Stimulated activated CD4-positive, alpha-beta T cell treated with anti-CD3 and anti-CD28 coated beads, Interleukin-1b, Interleukin-23, amount 100 ng/mL, for 48 hours (primary cell): ENCODE measurements at places on chromosomes 11 and 22.

DNA sequence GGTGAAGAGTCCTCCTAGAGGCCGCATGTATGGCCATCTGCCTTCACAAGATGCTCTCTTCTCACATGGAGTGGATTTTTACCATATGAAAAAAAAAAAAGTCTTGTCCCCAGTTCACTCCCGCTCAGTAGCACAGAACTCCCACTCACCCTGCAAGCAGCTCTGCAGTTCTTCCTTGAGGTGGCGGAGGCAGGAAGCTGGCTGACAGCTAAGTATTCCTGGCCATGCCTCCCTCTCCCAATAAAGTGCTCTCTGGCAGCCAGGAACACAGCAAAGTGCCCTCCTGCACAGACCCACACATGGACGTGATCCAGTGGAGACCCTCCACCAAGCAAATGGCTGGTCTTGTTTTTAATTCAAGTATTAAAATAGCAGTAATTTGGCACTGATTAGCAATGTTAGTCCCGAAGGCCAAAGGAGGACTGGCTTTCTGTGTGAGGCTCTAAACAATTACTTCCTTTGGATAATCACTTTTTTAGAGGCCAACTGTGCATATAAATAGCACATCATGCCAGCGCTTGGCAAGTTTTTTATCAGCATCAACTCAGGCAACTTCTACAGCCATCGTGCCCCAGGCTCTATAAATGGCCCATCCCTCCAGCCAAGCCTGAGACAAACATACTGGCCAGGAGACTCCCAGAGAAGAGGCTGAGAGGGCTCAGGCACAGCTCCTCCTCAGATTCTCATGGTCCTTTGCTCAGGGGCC, 413.6 kb downstream of the OPCML start:
- no peak for DNase-seq

DNA sequence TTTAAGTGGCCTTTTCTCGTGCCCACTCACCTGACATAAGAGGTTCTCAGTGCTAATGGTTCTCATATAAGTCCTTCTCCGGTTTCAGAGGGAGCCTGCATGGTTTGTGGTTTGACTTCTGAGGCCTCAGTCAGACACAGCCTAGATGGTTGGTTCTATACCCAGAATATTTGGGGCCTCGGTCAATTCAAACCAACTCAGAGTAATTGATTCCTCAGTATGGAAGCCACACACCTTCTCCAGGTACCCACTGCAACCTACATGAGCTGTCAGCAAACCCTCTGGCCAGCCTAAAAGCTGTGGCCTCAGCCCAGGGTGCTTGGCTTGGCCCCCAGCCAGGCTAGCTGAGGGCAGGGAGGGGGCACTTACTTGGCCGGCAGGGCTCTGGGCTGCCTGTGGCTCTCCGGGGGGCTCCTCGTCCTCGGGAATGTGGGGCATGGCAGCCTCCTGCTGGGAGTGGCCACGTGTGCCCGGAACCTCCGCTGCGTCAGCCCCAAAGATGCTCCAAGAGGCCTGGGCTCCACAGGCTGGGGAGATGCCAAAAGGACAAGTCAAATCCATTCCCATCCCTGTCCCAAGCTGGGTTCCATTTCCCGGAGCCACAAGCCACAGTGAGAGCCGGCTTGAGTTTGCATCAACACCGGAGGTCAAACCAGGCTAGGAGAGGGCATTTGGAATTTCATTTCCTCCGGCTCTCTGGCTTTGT, 41.7 kb downstream of the IRAG1 start:
- DNase-seq = no peak

DNA sequence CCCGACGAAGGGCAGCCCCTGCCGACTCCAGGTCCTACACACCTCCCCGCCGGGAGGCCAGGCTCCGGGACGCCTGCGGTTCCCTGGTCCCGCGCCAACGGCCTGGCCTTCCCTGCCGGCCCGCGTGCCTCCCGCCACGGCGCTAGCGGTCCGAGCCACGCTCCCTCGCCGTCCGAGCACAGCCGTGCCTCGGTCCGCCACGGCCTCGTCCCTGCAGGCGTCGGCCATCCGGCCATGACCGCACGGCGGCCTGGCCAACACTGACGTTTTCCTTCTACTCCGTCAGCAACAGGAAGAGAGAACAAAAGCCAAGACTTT, 532 bp downstream of the EIF4G2 start:
- no peak for DNase-seq

GRCh38 chr22:48045369-48045768, 1282.9 kb downstream of the TBC1D22A start:
- DNase-seq = no peak

DNA sequence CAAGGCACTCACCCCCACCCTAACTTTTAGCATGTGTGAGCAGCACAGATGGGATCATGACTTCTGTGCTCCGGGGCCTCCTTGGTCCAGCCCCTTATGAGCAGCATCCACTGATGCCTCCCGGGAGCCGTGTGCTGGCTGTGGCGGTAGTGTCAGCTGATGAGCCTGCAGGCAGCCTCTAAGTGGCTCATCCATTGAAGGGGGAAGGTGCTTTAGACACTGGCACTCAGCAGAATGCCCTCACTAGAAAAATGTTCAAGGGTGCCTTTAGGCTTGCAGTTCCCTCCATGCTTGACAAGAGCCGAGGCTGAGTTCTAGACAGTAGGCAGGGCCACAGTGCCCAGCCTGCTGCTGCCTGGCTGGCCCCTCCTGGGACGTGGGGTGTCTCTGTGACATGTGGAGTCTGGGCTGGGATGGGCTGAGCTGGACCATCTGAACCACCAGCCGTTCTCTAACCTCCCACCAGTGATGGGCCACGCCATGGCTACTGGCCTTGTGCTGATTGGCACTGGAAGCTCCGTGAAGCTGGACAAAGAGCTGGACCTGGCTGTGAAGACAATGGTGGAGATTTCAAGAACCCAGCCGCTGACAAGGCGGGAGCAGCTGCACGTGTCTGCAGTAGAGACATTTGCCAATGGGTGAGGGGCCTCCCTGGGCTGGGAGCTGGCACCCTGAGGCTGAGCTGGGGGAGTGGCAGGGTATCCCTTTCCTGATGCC, 5.8 kb downstream of the TTC38 start:
- DNase-seq = no peak

DNA sequence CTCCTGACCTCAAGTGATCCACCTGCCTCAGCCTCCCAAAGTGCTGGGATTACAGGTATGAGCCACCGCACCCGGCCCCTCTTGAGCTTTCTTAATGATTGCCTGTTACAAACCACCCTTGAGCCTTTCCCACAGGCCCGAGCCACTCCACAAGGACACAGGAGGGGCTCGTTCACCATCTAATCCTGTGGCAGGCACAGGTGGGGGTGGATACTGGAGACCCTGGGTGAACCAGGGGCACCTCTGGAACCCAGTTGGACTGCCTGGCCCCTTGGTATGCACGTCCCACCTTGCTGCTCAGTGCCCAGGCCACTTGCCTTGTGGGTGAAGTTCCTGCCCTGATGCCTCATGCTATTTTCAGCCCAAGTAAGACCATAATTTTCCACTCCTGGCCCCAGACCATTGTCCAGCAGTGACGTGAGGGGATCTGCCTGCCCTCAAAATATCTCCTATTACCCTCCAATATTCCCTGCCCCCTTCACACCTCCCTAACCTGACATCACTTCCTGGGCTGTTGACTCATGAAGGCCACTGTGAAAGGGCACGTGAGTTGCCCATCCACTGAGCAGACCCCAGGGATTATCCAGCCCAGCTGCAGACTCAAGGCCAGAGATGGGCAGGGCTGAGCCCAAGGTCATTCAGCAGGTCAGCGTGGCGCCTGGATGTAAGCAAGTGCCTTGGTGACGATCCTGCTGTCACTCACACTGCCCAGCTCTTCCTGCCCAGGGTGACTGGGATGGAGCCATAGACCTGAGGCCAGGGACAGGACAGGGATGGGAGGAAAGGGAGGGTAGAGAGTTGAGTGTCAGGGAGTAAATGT, 19.6 kb downstream of the P2RY2 start:
- DNase-seq = no peak

DNA sequence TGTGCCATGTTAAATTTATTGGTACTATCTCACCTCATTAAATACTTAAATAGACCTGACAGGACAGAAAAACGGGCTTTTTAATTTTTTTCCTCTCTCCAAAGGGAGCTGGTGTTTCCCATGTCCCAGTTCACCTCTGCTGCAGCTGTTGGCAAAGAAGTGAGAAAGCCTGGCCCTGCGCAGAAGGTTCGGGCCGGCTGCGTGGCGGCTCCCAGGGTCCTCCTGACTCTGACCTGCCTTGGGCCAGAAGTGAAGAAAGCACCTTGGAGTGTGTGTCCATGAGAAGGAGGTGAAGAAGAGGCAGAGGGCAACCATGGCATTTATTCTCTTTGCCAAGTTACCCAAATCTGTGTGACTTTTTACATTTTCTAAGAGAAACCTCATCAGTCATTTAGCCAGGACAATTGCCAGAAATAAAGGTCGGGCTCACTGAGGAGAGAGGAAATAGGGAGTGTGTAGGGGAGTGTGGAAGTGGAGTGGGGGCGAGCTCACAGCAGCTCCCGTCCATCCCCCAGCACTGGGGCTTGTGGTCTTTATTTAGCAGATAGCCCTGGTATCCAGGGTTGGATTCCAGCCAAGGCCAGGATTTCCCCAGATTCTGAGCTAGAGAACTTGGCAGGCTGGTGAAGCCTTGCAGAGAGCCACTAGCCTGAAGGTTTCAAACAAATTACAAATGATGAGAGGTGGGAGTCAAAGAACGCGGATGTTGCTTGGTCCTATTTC, 102.4 kb upstream of the CADM1 start:
- no peak for DNase-seq

GRCh38 chr11:65433657-65434056, 11.1 kb downstream of the NEAT1 start:
- no peak for DNase-seq

DNA sequence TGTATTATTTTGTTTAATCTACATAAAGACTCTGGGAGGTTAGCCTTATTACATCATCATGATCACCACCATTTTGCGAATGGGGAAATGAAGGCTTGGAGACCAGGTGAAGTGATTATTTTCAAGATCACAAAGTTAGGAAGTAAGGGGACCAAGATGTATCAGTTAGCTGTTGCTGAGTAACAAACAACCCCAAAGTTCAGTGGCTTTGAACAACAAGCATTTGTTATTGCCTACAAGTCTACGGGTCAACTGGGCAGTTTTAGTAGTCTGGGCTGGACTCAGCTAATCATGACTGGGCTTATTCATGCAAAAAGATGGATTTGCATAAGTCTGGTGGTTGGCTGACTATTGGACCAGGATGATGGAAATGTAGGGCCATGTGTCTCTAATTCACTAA, 389.2 kb downstream of the MIAT start:
- no peak for DNase-seq

DNA sequence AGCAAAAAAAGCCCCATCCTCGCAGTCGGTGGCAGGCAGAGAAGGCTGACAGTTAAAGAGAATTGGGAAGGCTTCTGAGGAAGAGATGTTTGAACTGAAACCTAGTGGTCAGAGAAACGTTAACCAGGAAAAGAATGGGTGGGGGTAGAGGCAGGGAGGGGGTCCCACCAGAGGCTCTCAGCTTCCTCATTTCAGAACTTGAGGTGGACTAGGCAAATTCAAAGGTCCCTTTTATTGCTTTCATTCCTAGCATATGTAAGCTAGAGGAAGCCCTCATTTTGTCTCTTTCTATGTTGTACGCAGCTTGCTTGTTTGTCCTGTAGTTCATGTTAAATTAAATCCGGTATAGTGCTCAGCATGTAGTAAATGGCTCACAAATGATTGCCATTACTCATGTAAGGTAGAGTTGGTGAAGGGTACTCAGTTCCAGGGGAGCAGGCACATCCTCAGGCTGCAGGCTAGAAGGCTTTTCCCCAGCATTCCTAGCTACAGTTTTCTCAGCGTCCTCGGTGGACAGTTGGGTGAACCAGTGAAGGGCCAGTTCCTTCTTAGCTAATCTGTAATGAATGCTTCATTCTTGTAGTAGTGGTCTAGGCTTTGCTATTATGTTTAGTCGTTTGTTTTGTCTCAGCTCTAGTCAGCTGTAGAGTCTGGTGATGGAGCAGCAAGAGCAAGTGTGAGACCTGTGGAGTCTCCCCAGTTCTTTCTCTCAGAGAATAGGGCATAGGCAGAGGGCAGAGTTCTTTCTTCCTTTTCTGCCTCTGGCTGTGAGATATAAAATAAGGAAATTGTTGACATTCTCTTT, 58.6 kb downstream of the UVRAG start:
- no peak for DNase-seq

DNA sequence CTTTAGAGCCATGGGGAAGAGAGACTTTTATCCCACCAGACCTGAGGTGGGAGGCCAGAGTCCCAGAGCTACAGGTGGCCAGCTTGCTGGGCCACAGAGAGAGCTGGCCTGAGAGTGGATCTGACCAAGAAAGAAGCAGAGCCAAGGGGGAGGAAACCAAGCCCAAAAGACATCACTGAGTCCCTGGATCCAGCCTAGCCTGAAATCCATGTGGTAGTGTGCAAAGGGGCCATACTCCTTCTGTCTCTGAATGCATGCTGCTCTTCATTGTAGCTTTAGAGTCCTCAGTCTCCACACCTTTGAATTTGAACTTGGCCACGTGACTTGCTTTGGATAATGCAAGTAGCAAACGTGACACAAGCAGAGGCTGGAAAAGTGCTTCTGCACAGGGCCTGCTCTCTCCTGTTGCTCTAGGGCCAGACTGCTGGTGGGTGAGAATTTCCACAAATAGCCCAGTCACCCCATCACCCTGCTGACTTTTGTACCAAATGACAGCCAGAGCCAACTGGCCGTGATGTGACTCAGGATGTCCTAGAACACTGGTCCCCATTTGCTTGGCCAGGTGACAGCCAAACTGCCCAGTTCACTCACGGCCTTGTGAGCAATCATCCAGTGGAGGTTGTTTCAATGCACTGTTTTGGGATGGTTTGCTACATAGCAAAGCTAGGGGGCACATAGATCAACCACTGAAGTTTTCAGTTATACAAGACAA, 93.6 kb downstream of the DHCR7 start:
- DNase-seq = no peak

DNA sequence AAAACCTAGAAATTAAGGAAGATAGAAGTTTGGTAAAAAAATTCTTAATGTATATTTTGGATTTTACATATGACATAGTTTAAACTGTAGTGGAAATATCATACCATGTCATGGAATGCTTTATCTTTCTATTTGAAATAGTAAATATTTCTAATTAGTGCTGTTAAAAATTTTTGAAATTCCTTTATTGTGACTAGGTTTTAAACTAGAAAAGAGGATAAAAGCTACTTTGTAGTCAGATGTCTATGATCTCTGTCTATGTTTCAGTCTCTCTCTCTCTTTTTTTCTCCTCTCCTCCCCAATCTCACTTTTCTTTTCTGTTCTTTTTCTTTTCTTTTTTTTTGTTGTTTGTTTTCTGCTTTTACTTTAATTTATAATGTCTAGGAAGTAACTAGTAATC, 226.2 kb downstream of the TMEM135 start:
- DNase-seq = no peak

DNA sequence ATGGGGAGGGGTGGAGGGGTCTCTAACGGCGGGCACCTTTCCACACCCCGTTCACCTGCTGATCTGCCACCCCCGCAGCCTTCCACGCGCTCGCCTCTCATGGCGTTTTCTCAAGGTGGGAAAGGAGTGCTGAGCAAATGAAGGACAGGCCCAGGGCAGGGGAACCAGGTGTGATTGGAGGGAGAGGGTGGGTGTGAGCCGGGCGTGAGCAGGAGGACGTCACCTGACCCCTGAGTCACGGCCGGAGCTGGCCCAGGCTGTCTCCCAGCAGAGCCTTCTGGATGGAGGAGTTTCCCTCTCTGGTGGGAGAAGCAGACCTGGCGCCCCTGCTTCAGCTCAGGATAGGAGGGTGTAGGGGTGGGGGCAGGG, 14.0 kb upstream of the ARHGAP8 start:
- no peak for DNase-seq
